ENCODE measurements at places on chromosomes 12 and 14.

DNA sequence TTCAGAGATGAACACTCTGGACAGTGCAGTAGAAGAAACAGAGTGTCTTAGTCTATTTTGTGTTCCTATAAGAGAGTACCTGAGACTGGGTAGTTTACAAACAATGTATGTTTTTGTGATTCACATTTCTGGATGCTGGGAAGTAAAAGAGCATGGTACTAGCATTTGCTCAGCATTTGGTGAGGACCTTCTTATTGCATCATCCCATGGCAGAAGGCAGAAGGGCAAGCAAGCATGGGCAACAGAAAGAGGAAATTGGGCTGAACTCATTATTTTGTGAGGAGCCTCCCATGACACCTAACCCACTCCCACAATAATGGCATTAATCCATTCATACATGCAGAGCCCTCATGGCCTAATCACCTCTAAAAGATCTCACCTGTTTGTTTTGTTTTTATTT, 8.0 kb downstream of the ANKS1B start:
- no peak for DNase-seq

DNA sequence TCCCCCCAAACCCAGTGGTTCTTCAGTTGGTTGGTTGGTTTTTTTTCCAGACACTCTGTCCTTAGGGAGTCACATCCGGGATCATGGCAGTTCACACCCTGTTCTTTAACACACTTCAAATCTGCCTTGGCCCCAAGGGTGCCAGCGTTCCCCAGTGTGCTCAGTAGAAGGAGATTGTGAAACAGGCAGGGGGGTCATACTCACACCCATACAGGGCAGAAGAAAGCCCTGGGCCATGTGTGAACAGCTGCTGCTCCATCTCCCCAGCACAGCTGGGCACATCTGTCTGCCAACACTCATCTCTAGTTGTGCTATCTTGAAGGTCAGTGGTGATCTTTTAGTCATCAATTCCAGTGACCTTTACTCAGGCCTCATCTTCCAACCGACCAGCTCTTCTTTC, 64.4 kb upstream of the FUT8 start:
- no peak for DNase-seq

DNA sequence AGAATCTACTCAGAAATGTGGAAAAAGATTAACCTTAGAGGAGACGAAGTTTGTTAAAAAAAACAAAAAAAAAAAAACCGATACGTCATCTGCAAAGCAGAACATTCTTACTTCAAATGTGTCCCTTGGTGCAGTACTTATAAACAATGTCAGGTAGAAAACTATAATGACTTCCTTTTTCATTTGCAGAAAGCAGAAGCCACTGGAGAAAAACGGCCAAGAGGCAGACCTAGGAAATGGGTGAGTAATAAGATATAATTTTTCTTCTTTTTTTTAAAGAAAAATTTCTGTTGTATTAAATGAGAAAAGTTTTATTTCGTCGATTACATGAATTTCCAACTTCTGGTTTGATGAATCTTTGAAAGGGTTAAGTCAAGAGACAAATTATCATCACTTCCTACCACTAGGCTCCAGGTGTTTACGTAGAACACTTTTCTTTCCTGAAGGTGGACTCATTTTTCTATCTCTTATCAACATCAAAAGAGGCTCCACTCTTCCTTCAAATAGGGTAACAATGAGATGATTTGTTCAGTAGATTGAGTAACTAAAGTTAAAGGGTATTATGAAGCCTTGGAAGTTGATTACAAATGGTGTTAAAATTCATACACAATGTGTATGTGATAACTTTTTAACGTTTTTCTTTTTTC, 14.2 kb downstream of the HMGA2 start:
- no peak for DNase-seq

- no peak for DNase-seq
These were observed 63.1 kb downstream of the HEATR5A start for GRCh38 chr14:31357279-31357678.

DNA sequence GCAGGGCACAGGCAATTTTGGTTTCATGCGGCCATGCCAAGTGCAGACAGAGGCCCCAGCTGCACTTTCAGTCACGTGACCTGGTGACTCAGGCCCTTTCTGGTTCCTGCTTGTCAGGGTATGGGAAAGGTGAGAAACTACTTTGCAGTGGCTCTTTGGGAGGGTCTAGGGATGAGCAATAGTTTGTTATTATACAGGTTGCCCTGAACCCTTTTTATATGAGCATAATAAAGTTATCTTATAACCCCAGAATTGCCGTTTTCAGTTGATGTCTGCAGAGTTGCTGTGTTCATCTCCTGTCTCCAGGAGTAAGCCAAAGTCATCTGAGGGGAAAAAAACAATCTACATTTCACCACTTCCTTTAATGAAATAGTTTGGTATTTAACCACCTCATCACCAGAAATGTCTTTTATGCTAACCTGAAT, 30.9 kb upstream of the EMP1 start:
- no peak for DNase-seq

GRCh38 chr12:130680451-130680990, 35.6 kb downstream of the RIMBP2 start:
- DNase-seq, result peak; percentile 72

GRCh38 chr12:11722071-11722470, 72.6 kb downstream of the ETV6 start:
- DNase-seq, result no peak

GRCh38 chr12:55814257-55814656, 3.3 kb downstream of the SARNP start:
- DNase-seq, result no peak

- DNase-seq, result no peak
These were observed 58.8 kb downstream of the AEBP2 start for GRCh38 chr12:19498099-19498498.

GRCh38 chr14:41034969-41035368, 571.7 kb upstream of the LRFN5 start:
- DNase-seq, result no peak

- no peak for DNase-seq
These were observed 539 bp upstream of the HMGA2 start for GRCh38 chr12:65823513-65824375.

DNA sequence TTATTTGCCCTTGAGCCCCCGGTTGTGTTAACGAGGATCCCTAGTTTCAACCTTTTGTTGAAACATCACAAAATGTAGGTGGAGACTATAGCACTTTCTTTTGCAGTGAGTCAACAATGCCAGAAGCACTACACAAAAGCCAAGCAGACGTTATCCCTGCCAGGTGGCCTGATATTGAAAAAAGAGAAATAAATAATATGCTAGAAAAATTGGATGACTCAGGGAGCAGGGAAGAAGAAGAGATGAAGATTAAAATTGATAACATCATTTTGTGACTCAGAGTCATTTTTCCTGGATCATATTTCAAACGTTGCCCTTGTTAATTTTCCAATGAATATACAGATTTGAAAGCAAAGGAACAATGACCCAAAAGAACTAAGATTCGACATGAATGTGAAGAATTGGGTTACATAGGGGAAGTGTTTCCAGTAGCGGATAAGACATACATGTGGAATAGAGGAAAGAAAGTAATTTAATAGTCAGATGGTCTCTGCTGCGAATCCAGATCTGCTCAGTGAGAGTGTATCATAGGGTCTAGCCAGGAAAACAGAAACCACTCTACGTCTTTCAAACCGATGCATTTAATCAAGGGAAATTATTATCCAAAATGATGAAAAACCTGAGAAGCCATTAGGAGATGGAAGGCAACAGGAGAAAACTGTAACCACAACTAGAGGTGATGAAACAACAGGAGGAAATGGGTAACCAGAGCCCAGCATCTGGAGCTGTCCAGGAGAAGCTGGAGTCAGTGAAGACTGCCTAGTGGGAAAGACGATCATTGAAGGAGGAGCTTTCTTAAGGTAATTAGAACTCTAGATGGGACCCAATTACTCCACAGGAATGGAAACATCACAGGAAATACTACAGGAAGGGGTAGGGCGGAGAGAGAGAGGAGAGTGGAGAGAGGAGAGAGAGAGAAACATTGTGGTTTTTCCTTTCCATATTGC, 57.9 kb downstream of the RERG start:
- no peak for DNase-seq

DNA sequence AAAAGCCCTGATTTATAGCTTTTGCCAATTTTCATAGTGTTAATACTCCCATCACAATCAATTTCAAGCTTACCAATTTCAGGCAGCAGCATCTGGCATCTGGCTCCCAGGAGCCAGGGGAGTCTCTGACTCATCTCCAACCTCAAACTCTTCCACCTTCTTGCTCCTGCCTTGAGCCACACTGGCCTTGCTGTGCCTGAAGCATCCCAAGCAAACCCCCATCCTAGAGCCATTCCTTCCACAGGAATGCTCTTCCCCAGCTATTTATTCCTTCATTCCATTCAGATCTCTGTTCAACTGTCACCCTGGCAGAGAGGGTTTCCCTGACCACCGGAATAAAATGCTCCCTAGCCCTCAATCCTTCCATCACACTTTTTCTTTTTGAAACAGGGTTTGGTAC, 13.9 kb upstream of the PPP1CC start:
- DNase-seq, result no peak

DNA sequence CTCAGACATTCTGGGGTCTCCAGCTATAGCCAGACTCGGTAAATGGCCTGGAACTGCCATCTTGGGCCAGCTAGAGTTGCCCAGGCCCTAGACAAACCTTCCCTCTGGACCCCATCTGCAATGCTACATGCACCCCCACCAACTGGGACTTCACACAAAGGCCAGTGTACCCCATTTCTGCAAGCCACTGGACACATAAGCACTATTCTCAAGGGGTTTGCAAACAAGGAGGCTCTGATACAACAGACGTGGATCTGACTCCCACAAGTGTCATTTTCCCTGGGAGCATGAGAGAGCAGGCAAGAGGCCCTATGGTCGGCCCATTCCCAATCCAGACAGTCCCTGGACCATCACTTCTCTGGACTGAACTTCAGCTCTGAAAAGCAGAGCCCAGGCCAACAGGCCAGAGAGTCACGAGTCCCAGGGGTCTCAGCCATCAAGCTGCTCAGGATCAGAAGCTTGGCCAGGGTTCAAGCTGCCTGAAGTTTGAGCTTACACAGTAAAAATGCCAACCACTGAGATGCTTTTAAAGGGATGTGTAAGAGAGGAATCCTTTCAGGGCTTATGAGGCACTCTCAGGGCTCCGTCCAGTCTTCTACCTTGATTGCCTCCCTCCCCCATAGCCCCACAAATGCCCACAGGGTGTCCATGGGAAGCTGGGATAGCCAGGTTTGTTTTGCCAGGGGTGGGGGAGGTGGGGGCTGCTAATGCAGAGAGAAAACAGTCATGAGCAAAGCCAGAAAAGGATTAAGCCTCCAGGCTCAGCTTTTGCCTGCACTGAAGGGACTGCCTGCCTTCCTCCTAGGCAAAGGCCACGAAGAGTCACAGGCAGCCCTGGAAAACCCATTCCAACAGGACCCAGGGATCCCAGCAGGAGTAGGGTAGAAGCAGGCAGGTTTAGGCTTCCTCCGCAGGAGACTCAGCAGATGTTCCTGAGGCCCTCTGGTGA, 31.7 kb upstream of the PNMA1 start:
- no peak for DNase-seq

- DNase-seq, result no peak
These were observed 26.2 kb downstream of the ZCRB1 start for GRCh38 chr12:42299392-42300308.

DNA sequence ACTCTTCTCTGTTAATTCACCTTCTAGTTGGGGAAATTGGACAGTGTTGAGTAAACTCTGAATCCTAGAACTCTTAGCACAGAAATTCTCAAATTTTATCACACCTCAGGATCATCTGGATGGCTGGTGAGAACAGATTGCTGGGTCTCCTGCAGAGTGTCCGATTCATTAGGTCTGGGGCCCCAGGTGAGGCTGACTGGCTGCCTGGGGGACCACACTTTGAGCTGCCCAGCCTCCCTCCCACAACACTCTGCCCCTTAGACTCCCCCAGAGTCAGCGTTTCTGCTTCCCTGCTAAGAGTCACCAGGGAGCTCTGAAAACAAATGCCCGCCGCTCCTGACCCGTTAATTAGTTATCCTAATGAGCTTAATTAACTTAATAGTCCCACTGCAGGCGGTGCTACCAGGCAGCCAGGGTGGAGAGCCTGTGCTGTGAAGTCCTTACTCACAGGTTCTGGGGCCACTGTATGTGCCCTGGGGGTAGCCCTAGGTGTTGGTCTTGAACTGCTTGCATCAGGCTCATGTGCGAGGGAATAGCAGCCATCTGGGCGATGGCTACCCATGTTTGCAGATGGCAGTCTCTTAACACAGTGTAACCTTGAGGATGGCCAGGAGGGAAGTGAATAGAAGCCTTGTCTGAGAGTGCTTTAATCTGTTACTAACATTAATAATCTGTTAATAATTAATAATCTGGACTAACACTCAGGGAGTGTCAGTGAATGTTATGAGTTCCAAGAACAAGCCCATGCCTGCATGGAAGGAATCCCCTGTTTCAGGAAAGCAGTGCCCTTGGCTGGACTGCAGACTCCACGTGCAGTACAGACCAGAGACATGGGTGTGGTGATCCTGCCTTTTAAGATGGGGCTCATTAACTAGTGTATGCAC, 35.6 kb downstream of the AACS start:
- DNase-seq, result no peak

DNA sequence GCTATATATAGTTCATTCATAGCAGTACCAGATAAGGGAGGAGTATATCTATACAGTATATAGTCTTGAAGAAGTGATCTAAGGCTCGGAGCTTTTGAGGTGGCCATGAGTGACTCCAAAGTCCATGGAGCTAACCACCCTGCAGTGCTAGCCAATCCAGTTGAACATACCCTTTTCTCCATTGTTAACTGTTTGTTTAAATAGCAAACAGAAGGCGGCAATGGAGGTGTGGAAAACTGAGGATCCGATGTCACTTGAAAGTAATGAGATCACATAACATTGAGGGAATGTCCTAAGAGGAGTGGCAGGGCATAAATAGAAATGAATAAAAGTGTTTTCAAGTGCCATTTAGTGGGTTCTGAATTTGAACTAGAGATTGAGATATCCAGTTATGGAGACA, 12.4 kb upstream of the SNAPC1 start:
- no peak for DNase-seq

DNA sequence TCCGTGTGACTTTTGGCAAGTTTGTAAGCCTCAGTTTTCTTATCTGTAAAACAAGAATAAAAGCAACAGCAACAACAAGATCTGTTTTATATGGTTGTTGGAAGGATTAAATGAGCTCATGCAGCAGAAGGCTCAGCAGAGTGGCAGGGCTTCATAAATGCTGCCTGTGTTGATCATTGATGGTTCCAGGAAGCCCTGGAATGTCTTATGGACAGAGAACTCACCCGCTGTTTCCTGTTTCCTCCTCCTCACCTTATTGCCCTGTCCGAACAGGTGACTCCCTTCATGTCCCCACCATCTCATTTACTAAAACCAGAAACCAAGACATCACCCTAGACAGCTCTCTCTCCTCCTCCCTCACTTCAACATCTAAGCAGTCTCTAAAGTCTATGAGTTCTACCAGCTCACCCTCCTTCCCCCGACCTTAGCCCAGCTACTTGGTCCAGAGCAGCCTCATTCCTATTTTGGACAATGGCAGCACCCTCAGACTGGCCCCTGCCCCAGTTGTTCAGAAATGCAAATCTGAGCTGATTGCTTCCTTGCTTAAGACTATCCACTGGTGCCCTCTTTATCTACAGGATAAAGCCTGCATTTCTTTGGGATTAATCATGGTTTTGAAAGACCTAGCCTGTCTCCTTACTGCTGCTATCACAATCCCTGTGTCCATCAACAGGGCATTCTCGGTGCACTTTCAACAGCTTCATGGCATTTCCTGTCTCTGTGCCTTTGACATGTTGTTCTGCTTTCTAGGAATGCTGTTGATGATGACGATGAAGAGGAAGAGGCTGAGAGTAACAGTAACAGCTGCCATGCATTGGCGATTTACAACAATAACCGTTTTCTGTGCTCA, 21.4 kb upstream of the GSG1 start:
- DNase-seq, result no peak

All from posterior cingulate gyrus (tissue), 11 donors.